ENCODE measurements at places on chromosomes 13 and 19.

- DNase-seq = no peak
Measured at GRCh38 chr19:40374084-40374483, 15.9 kb downstream of the HIPK4 start.

DNA sequence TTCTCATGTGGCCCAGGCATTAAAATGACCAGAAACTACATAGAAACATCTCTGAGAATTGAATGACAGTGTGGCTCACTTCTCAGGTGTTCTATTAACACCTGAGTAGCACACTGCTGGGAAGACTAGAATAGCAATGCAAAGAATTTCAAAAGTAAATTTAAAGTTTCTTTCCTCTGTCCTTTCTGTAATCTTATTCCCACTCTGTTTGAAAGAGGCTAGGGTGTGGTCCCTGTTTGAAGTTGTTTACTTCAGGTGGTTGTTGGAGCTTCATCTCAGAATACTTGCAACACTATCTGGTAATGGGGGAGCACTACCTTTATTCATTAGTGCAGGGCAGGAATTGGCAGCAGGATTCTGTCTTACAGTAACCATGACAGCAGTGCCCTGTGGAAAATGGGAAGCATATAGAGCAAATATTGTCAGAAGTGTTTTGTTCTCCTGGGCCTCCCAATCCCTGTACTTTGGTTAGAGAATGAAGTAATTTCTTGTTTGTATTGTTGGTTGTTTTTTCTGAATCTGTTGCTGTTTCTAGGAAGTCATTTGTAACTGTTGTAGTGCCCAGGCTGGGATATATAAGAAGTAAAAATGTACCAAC is 1210.2 kb upstream of the ATXN8OS start:
- no peak for DNase-seq

DNA sequence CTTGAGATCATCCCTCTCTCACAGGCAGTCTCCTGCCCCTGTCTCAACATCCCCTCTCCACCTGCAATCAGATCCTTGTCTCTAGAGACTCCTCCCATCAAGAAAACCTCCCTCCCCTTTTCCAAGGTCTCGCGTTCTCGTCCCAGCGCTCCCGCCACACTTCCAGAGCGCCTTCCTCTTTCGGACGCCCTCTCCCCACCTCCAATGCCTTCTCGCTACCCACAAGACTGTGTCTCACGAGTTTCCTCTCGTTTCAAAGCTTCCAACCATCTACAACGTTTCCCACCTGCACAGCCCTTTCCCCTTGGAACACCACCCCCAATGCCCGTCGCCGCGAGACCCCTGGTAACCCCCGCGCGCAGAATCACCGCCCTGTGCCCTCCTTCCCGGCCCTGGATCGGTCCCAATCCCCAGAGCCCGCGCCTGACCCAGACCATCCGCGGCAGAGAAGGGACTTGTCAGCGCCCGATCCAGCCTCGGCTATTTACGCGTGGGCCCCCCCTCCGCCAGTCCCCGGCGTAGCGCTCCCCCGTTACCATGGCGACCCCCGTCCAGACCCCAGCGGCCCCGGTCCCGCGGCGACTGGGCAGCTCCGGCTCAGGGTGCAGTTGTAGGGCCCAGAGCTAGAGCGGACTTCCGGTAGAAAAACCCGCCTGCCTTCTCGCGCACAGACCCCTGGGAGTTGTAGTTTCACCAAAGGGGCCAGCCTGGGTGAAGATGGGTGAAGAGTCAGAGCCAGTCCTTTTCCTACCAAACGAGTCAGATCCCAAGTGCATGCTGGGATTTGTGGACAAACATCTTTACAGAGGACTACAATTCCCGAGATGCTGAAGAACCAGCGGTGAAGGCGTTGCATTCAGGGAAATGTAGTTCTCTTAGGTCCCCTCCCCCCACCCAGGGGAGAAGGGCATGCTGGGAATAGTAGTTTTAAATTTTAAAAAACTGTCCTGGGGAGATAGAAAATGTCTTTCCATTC is at the start of gene AP2S1:
TSS of gene AP2S1 (minus strand) at position 619 of the 976 bp plus-strand sequence. CDS start at position 539, 80 bp downstream.
- peak; percentile 88 for DNase-seq

DNA sequence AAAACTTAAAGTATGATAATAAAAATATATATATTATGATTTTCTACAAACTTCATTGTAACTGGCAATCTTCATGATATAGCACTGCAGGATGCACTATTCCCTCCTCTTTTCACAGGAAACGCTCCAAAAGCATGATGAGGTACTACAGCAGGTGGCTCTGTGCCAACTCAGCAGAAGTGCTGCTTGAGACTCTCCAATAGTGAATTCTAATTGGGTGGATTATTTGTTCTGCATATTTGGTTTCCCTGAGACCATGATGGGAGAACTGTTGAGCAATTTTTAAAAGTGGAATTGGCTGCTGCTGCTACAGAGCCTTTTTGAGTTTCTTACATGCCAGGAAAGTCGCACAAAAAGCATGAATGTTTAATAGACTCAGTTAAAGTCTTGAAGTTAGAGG is 1782.4 kb upstream of the PCDH20 start:
- DNase-seq = no peak

- no peak for DNase-seq
Measured at GRCh38 chr19:19550972-19551852, 13.1 kb downstream of the CILP2 start.

- no peak for DNase-seq
Measured at GRCh38 chr19:43595605-43595998, 332 bp downstream of the IRGQ start.

- DNase-seq = no peak
Measured at GRCh38 chr13:32647926-32648325, 61.7 kb downstream of the PDS5B start.

- no peak for DNase-seq
Measured at GRCh38 chr19:8210421-8211101, 1.4 kb downstream of the CERS4 start.

DNA sequence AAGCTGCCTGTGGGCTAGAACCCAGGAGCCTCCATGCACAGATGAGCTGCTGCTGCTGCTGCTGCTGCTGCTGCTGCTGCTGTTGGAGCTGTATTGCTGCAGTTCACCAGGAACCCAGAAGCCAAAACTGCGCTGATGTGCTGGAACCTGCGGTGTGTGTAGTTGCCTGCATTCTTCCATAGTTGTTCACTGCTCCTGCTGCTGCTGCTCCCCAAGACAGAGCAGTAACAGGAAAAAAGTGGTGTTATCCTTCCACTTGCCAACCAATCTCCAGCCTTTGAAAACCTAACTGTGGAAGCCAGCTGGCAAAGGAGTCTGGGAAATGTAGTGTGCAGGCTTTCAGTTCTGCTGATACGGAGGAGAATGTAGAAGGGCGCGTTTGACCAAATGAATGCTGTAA is 37.9 kb downstream of the ARHGAP35 start:
- DNase-seq = no peak

DNA sequence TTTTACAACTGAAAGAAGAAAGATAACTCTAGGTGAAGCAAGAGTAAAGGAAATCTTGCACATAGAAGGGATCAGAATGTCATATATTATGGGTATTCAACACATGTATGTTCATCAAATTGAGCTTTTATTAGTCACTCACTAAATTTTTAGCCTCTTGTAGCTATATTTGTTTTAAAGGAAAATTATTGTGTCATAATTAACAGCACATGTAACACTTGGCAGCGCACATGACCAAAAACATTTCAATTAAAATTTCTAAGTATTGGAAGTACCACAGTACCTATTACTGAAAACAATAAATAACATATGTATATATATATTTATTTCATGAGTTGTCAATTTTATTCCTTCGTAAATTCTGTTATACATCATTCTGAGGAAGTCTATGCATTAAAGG is 2800.4 kb downstream of the PCDH9 start:
- DNase-seq = no peak

- DNase-seq = no peak
Measured at GRCh38 chr19:15265850-15266248, 33.6 kb upstream of the EPHX3 start.

DNA sequence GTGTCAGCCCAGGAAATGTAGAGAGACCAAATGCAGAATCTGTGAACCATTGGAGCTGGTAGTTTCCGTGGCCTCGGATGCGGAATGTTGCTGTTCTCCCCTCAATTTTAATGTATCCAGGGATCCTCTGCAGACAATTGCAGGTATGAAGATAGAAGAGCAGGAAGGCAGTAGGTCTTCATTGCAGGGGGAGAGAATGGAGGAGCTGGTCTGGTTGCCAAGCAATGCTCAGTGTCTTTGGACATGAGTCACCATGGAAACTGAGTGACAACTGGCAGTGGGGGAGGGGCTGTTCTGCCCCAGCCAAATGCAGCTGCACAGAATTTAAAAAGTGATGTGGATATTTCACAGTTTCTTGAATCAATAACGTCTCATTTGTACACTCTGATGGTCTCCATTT is 56.1 kb upstream of the ZNF835 start:
- DNase-seq = no peak

- no peak for DNase-seq
Measured at GRCh38 chr19:1169411-1169791, 4.7 kb downstream of the SBNO2 start.

- DNase-seq = no peak
Measured at GRCh38 chr19:10500247-10500592, 2.9 kb downstream of the KEAP1 start.

GRCh38 chr13:99224021-99224420 is 23.4 kb downstream of the UBAC2 start:
- DNase-seq = no peak

- DNase-seq = no peak
Measured at GRCh38 chr19:29395111-29395733, 130.6 kb upstream of the VSTM2B start.
